ENCODE measurements at places on chromosomes 3 and 15. TPM values are rescaled to one million over a fixed set of nuclear protein-coding genes. Genes with fewer than 3 reads are reported as not detected.
A peak's percentile ranks its signal among the peaks of the same experiment; 100 is the strongest.

The MAGEL2 gene
- 0.06 TPM for total RNA-seq

GRCh38 chr15:79595995-79596622 is 164.0 kb downstream of the MINAR1 start:
- no peak overlapping the region for H3K27ac ChIP-seq
- peak; percentile 75 for DNase-seq
- no peak overlapping the region for H3K4me3 ChIP-seq
- no peaks in the 10 kb centered on the region for H3K36me3 ChIP-seq
- H3K4me1 ChIP-seq = no peaks in the 10 kb centered on the region

DNA sequence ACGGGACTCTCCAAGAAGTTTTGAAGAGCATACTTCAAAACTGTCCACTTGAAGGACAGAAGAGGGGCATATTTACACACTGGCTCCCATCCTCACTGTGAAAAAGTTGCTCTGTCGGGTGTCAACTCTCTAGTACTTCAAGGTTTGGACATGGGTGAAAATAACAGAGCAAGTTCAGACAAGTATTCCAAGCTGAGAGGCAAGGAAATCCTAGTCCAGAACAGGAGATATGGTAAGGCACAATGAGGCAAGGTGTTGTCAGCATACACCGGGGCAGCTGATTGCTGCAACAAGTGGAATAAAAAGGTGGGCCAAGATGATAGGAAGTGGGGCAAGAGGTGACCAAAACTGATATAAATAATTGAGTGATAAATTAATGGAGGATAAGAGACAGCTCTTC is 4.8 kb upstream of the TFDP2 start:
- no peak overlapping the region for H3K4me3 ChIP-seq
- no peak overlapping the region for H3K27ac ChIP-seq
- H3K27me3 ChIP-seq = no peaks in the 10 kb centered on the region
- H3K4me1 ChIP-seq = no peaks in the 10 kb centered on the region
- DNase-seq = no peak

GRCh38 chr15:90243943-90244639 is 5.3 kb upstream of the TTLL13 start:
- no peaks in the 10 kb centered on the region for H3K36me3 ChIP-seq
- H3K4me3 ChIP-seq = no peak overlapping the region
- H3K27me3 ChIP-seq = no peaks in the 10 kb centered on the region
- no peaks in the 10 kb centered on the region for H3K4me1 ChIP-seq
- no peak for DNase-seq
- H3K27ac ChIP-seq = no peak overlapping the region
